ENCODE measurements at places on chromosomes 7 and 10.

DNA sequence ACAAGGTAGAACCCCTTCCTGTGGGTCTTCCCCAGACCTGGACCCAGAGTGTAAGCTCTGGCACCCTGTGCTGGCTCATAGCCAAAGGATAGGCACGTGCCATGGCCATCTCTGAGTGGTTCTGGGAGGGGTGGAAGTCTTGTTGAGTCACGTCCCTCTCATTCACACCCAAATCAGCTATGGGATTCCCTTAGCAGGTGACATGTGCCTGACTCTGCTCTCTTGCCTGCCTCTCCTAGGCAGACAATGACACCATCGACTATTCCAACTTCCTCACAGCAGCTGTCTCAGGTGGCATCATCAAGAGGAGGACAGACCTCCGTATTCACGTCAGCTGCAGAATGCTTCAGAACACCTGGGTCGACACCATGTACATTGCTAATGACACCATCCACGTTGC is 59.8 kb downstream of the C10orf120 start:
- DNase-seq: no peak

GRCh38 chr7:104621321-104621720 is 292.9 kb downstream of the LHFPL3 start:
- DNase-seq: no peak

GRCh38 chr7:94355454-94355853 is 39.2 kb upstream of the COL1A2 start:
- DNase-seq: no peak

- no peak for DNase-seq
These were observed 45.2 kb downstream of the MICALL2 start for GRCh38 chr7:1413936-1414639.

DNA sequence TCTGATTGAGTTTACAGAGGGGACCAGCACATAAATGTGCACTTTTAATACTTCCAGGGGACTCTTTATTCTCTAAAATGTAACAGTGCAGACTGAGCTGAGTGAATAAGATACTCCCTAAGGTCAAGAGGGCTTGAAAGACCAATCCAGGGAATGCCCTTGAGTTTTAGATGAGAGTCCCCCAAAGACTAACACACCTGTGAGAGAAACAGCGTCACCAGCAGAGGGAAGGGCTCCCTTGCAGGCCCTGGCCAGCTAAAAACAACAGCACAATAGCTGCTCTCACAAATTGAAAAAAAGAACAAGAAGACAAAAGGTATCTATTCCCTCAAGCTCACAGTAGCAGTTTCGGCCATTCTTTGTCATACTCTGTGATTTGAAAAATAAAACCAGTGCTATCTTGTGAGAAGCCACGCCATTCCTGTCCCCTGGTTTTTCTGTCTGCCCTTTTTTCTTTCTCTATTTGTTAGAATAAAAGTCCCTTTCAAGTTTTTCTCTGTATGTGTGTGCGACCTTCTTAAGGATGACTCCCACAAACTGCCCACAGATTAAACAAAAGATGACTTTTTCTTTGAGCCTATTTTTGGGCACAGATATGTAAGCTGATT is 230.4 kb upstream of the BMPER start:
- no peak for DNase-seq

DNA sequence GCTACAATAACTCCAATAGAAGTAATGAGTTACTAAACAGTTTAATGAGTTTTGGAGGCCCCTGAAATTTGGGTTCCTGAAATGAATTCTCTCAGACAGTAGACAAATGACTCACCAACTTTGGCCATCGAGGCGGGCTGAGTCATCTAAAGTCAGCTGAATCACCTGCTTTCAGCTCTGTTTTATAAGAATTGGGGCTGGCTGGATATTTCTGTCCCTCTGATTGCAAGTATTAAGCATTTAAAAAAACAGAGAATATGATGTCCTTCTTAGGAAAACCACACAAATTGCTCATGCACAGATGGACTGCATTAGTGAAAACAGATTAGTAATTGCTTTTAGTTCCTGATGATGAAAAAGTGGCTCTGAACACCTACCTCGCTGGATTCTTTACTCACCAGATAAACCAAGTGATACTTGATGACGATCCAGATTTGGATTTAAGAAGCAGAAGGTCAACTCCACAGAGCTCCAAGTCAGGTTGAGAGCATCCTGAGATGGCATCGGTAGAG is 59.1 kb downstream of the ZNF365 start:
- peak; percentile 99 for DNase-seq

- peak; percentile 74 for DNase-seq
These were observed 128.2 kb downstream of the UBE2H start for GRCh38 chr7:129824291-129825208.

DNA sequence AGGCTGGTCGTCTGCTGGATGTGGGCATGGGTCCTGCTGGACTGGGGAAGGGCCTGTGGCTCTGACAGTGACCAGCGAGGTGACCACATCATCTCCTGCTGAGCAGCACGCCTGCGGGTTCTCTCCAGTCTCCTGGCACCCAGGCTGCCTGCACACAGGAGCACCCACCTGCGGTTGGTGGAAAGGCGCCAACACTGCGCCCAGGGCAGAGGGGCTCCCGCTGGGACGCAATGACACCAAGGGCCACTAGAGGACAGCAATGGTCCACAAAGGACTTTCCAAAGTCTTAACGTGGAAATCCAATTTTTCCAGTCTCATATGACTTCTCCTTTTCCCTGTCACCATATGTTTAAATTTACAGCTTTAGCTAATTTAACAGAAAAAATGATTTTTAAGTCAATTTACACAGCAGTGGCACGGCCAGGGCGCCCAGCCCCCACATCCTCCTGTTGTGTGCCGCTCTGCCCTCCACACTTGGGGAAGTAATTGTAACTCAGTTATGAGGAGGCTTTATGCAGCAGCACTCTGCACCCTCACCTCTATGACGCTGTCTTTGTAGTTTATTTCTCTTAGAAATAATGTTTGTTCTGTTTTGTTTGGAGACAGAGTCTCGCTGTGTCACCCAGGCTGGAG is 38.1 kb downstream of the CFAP46 start:
- peak; percentile 33 for DNase-seq

- no peak for DNase-seq
These were observed 43.3 kb upstream of the ASAH2 start for GRCh38 chr10:50294582-50294981.

GRCh38 chr10:7464691-7465090 is 53.9 kb upstream of the SFMBT2 start:
- DNase-seq: no peak

DNA sequence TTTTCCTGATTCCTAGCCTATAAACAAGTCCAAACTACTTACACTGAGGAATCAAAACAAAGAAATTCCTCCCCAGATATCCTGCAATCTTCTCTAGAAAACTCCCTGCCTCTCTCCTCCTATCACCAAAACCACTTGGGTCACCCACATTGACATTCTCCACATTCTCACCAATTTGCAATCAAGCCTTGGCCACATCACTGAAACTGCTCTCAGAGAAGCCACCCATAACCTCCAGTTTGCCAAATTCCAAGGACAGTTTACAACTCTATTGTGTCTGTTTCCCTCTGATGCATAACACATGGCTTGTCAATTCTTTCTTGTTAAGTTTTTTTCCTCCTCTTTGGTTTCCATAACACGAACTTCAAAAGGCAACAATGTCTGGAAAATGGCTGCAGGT is 233.5 kb downstream of the XPNPEP1 start:
- DNase-seq: no peak

DNA sequence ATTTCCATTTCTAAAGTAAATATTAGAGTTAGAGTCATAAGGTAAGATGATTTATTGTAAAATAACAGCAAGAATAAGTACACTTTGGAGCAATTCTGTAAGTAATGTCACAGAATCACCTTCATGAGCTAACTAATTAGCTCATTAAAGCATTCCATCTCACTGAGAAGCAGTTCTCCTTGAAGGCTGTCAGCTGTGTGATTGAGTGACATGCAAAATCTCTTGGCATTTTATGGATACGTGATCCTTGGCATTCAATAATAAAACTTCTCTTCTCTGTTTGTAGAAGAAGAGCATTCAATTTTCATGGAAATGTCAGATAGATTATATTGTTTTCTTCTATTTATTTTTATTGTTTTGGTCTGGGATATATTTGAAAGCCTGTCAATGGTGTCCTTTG is 1389.3 kb downstream of the GATA3 start:
- no peak for DNase-seq

DNA sequence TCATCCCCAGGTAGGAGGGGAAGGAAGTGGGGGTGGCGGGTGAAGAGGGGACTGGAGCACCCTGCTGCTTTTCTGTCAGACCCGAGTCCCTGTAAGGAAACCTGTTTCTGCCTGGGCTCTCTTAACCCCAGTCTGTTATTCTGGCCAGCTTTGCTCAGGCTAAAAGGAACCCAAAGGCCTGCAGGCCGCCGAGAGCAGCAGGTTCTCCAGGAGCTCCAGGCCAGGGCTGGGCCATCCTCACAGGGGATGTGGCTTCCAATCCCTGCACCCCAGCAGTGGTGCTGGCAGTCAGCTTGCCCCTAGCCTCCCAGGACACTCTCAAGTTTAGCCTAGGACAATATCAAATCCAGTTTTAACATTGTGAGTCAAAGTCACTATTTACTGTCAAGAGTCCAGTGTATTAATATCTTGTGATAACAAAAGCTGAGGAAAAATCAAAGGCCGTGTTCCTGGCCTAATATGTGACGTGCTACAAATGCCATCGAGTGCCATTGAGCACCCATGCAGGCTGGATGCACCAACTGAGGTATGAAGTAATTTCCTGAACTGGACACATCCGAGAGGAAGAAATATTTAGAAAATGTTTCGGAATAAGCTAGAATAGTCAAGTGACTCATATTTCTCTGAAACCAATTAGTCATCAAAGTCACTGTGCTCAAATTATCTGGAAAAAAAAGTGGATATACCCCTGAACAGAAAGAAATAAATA is 7.0 kb downstream of the PKD1L1 start:
- peak; percentile 35 for DNase-seq

DNA sequence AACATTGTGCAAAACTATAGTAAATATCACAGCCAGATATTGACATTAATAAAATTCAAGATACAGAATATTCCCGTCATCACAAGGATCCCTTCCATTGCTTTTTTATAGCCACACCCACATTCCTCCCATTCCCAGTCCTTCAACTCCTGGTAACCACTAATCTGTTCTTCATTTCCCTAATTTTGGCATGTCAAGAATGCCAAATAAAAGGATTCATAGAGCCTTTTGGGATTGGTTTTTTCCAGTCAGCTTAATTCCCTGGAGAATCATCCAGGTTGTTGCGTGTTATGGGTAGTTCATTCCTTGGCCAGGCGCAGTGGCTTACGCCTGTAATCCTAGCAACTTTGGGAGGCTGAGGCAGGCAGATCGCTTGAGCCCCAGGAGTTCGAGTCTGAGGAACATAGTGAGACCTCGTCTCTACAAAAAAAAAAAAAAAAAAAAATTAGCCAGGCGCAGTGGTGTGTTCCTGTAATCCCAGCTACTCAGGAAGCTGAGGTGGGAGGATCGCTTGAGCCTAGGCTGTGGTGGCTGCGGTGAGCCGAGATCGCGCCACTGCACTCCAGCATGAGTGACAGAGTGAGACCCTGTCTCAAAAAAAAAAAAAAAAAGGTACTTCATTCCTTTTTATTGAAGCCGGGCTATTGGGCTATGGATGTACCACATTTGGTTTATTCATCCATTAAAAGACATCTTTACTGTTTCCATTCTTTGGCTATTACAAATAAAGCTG is 2.7 kb downstream of the OGDH start:
- no peak for DNase-seq

DNA sequence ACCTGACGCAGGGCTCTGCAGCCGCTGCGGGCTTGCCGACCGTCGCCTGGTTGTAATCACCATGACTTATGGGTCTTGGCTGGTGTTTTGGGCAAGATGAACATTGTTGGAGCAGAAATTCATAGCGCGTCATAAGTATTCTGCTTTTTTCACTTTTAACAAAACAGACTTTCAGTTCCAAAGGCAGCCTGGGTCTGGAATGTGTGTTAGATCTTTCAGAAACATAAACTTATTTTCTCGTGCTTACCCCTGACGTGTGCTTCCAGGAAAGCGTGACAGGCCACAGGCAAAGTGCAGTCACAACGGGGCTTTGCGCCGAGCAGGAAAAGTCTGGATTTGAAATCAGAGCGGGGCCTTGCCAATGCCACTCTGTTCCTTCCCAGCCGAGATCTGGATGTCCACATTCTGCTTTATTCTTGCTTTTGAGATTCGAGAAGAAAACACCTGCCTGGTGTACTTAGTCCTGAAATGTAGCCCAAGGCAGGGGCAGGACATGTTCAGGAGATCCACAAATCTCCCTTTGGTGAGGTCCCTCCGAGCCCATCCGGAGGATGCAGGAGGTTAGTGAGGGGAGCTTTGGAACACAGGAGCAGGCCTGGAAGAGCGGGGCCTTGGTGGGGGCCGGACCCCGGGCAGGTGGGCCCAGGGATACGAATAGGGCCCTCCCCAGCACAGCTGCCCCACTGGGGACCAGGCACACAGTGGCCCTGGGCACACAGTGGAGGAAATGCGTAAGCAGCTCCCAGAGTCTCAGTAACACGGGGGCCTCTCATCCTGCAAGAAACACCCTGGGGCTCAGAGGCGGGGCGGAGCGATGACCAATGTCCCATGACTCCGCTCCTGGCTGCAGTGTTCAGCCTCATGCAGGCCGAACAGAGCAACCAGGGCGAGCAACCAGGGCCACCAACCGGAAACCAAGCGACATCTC is 49.5 kb upstream of the EBF3 start:
- no peak for DNase-seq

DNA sequence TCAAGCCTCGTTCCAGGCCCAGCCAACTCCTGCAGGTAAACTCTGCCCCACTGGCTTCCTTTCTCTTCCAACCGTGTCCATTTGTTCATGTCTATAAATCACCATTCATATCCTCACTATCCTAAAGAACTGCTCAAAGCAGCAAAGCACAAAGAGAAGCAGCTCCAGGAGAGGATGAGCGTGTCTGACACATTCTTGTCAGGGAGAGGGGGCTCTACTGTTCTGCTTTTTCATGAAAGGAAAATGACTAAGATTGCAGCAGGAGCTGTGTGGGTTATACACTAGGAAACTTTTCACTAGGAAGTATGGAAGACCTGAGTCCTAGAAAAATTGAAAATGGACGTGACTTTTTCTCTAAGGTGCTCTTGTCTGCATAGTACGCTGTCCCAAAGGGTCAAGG is 16.7 kb downstream of the AGFG2 start:
- no peak for DNase-seq

DNA sequence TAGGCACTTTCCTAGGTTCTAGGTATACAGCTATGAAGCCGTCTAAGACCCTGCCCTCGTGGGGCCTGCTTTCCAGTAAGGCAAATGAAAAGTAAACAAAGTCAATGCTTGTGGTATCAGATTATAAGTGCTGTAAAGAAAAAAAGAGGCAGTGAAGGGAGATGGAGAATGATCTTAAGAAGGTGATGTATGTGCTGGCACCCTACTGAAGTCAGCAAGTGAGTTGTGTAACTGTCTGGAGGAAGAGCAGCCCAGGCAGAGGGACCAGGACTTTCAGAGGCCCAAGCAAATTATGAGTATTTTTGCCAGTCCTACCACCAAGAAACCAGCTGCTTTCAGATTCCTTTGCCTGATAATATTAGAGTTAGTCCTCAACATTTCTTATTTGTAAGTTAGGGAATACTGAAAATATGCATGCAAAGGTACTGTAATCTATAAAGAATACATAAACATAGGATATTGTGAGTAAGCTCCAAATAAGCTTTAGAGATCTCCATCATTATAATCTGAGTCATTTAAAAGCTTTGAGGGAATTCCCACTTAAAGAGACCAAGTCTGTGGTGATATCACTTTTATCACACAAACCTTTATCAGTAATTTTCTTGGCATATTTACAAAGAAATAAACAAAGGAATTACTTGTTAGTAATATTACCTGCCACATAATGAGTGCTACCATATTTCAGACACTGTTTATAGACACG is 329.2 kb upstream of the LRGUK start:
- no peak for DNase-seq

GRCh38 chr7:149427893-149428292 is 33.0 kb downstream of the ZNF777 start:
- no peak for DNase-seq

- DNase-seq: no peak
These were observed 608.9 kb downstream of the SORCS1 start for GRCh38 chr10:106555599-106555998.

All from kidney glomerular epithelial cell (primary cell).